Karpas-422 (cell line): ENCODE measurements at places on chromosomes 3 and 15.

GRCh38 chr3:46481636-46482035, 16.1 kb upstream of the RTP3 start:
- no peak for DNase-seq

DNA sequence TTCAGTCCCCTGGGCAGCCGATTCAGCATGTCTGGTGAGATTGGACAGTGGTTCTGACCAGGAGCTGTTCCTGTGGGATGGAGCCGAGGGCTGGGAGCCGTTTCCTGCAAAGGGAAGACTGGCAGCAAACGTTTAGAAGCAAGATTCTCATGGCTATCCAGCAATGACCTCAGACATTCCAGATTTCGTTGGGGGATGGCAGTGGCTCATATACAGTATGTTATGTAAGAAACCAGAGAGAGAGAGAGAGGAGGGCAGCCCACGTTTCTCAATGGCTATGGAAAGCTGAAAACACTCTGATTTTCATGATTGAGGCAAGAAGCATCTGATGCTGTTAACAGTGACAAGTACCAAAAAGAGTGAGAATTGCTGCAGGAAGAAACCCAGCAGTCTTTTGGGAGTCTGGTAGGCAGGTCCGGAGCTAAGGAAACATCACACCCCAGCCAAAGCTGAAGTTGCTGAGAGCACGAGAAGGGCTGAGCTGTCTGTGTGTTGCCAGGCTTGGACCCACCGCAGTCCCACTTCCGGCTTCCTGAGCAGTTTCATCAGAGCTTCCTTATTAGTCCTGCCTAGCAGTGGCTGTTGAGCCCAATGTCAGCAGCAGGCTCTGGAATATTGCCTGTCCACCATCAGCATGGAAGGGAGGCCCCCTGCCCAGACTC, 25.6 kb upstream of the VPS8 start:
- DNase-seq: no peak

DNA sequence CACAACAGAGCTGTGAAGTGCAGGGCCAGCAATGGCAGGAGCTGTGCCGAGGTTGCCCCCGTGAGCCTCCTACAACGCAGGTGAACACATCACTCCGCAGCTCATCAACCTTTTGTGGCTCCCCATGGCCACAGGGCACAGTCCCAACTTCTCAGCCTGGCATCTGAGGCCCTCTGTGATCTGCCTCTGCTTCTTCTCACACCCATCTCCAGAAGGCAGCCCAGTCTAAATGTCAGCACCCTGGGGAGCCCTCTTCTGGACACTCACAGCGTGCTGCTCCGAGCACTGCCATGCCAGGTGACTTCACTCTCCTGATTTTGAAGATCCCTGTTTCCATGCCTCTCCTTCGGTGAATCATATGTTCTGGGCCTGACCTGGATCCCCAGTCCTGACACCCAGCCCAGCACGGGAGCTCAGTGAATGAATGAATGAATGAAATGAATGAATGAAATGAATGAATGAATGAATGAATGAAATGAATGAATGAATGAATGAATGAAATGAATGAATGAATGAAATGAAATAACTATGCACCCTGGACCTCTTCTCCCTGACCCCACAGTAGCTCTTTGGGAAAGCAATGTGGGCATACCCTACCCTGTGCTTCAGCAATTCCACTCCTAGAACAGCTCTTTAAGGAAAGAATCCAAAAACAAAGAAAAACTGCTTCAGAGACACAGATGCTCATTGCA, 17.9 kb upstream of the SKIC8 start:
- no peak for DNase-seq

DNA sequence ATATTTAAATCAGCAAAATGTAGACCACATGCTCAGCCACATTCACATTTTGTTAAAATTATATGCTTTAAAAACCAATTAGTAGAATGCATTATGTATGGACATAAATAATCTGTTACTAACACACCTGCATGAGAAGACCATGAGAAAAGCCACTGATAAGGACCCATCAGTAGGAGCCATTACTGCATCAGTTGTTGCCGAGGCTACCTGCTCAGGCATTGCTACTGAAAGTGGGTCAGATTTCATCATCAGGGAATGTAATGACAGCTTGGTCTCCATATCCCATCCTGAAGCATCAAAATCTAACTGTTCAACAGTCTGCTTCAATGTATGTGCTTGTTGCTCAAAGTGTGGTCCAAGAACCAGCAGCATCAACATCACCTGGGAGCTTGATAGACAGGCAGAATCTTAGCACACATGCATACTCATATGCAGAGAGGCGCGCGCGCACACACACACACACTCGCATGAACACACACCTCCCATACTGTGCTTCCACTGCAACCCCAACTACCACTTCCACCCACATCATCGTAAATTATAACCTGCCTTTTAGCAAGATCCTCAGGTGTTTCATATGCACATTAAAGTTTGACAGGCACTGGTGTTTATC, 72.4 kb upstream of the FOXB1 start:
- DNase-seq: no peak

DNA sequence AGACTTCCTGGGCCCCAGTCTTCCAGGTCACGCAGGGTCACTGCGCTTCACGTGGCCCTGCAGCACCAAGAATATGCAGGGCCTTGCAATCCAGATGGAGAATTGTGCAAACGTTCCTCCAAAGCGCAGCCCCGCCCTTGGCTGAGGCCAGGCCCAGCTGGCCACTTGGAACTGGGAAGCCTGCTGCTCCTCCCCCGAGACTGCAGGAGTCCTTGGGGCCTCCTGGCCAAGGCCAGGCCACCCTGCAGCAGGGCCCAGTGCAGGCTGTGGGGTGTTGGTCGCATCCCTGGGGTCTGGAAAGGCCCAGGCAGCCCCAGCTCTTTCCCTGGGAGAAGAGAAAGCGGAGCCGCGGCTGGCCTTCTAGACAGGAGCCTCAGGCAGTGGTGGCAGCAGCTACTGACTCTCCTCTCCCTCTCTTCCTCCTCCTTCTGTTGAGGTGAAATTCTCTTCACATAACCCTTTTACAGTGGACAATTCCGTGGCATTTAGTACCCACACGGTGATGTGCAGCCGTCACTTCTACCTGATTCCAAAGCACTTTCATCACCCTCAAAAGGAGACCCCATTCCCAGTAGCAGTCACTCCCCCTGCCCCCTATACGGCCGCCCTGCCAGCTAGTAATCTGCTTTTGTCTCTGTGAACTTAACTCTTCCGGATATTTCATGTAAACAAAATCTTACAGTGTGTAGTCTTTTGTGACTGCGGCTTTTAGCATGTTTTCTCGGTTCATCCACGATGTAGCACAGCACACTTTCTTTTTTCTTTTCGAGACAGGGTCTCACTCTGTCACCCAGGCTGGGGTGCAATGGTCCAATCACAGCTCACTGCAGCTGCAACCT, 103.9 kb downstream of the TMEM266 start:
- DNase-seq: no peak

- DNase-seq: peak; percentile 79
Observed at GRCh38 chr3:25663869-25664811, 567 bp downstream of the TOP2B start.

GRCh38 chr3:50487181-50487580, 16.3 kb downstream of the CACNA2D2 start:
- DNase-seq: no peak

DNA sequence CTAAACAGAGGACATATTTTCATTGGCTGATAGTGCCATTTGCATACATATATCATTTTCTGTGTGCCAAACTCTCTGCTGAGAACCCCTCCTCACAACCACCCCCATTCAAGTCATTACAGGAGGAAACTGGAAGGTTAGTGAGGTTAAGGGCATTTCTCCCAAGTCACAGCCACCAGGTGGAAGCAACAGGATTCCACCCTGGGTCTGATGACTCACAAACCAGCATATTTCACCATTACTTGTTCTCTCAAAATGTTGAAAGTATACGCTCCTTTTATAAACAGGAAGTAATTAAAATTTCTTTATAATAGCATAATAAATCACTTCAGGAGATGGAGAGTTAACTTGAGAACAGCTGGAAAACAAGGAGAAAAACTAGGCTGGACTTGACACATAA, 398.6 kb upstream of the WNT5A start:
- no peak for DNase-seq

- no peak for DNase-seq
Observed at GRCh38 chr3:183313351-183313750, 60.3 kb downstream of the B3GNT5 start.

DNA sequence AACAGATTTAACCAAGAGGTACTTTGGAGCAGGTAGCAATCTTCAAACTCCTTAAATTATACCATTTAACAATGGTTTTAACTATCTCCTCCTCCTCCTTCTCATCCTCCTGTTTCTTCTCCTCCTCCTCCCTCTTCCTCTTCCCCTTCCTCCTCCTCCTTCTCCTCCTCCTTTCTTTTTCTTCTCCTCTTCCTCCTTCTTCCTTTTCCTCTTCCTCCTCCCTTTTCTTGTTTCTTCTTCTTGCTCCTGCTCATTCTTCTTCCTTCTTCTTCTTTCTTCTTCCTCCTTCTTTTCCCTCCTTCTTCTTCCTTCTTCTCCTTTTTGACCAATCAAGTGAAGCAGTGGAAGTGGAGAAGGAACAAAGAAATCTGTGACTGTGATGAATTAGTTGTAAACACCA, 14.1 kb downstream of the PATL2 start:
- DNase-seq: no peak

GRCh38 chr15:95644100-95644875, 686.2 kb upstream of the NR2F2 start:
- DNase-seq: no peak

DNA sequence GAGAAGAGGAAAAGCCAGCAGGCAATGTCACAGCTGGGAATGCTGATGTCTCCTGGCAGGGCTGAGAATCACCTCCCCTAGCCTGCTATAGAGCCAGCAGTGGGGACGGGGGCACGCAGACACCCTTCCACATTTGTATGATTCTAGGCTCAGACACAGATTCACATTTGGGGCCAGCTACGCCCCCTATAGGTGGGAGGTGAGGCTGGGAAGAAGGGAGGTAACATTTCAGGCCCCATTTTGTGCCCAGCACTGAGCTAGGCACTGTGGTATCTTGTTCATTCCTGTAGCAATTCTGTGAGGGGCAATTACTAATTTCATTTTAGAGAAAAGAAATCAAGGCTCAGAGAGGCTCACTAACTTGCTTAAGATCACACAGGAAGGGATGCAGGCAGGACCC, 15.9 kb upstream of the ACAD9 start:
- peak; percentile 53 for DNase-seq

DNA sequence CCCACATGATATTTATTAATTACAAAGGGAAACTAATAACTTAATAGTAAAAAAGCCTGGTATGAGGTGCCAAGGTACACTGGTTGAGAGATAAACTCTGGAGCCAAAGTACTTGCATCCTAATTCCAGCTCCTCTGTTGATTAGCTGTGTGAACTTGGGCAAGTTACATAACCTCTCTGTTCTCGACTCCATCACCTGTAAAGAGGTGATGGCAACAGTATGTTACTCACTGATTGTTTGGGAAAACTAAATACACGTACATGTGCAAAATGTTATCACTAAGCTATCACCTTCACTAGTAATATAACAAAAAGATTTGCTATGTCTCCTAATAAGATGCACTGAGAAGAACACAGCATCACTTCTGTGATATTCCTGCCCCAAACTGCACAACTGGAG, 206.4 kb downstream of the MEX3B start:
- no peak for DNase-seq

GRCh38 chr15:58522865-58523264, 91.1 kb downstream of the LIPC start:
- no peak for DNase-seq

DNA sequence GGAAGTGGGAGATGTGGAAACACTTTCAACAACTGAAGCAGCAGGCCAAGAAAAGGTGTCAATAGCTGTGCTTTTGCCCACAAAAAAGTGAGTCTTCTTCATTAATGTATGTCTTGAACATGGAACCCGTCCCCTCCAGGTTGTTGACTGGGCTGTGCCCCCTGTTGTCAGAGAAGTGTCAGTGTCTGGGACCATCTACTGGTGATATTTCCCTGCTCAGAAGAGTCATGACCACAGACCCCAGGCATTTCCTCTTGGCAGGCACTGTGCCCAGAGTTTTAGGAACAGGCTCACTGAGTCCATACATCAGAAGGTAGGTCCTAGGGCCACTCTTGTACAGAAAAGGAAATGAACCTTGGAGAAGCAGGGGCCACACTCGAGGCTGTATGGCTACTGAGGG, 54.8 kb upstream of the LARS2 start:
- peak; percentile 55 for DNase-seq

- no peak for DNase-seq
Observed at GRCh38 chr3:10551821-10552630, 46.6 kb upstream of the ATP2B2 start.

- DNase-seq: no peak
Observed at GRCh38 chr15:68285259-68285980, 7.9 kb downstream of the FEM1B start.

DNA sequence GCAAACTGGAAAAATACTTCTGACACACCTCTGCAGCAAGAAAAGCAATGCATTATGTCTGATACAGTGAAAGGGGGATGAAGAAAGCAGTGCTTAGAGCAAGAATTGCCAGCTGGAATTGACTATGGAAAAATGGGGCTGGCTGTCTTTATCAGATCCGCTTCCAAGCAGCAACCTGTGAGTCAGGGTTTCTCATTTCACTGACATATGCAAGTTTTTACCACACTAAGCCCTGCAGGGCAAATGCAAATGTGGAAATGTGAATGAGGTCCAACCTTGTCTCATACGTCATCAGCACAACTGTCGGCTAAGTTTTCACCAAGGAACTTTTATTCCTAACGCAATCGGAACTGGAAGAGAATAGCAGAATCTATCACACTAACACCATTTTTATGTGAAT, 172.5 kb upstream of the GADL1 start:
- DNase-seq: no peak

GRCh38 chr15:76057332-76058000, 2.3 kb upstream of the TMEM266 start:
- peak; percentile 81 for DNase-seq

DNA sequence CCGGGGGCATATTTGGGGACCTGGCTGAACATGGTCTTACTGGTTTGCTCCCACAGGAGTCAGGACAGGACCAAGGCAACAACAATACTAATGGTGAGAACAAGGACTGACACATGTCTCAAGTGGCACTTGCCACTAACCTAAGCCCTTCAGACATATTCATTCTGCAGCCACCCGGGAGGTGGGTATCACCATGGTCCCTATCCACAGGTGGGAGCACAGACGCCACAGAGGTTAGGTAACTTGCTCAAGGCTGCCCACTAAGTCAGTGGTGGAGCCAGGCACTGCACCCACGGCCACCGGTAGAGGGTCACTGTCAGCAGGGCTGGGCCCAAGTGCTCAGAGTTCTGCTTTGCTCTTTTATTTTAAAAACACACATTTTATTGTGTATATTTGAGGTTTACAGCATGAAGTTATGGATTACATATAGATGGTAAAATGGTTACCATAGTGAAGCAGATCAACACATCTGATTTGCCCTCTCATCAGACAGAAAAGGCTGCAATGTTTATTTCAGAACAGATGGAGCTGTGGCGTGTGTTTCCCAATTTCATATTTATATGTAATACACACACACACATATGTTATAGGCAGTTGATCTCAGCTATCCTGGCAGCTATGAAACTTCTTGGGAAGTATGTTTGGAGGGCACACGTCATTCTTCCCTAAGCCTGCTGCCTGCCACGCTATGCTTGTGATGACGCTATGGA, 30.0 kb upstream of the SLC41A3 start:
- peak; percentile 62 for DNase-seq
